A549 treated with ZK216348 at 1 μM for 4 hours (cell line): ENCODE measurements at places on chromosomes 12 and 14. TPM values are rescaled to one million over a fixed set of nuclear protein-coding genes. Genes with fewer than 3 reads are reported as not detected.

BMAL2 gene
- 13.0 to 21.7 TPM (median 20.2 TPM) in 5 replicates for total RNA-seq

LGALS3 gene
- 141 to 205 TPM (median 164 TPM) in 5 replicates for total RNA-seq

C12orf50 gene
- not detected in 5 replicates for total RNA-seq

TPPP2 gene
- total RNA-seq: not detected in 5 replicates

TAS2R7 gene
- not detected in 5 replicates for total RNA-seq

GDF3 gene
- total RNA-seq: not detected in 5 replicates

SSTR1 gene
- not detected in 5 replicates for total RNA-seq

HOXC12 gene
- total RNA-seq: not detected in 5 replicates

RILPL1 gene
- 7.4 to 15.6 TPM (median 14.1 TPM) in 5 replicates for total RNA-seq

CLMN gene
- 4.2 to 6.5 TPM (median 4.3 TPM) in 5 replicates for total RNA-seq

PRKD1 gene
- total RNA-seq: 2.2 to 2.8 TPM (median 2.5 TPM) in 5 replicates

TMCC3 gene
- 0.83 to 1.6 TPM (median 1.4 TPM) in 5 replicates for total RNA-seq

TSHR gene
- total RNA-seq: not detected in 5 replicates

BCL2L14 gene
- not detected in 5 replicates for total RNA-seq

TMBIM6 gene
- 393 to 517 TPM (median 478 TPM) in 5 replicates for total RNA-seq

SYCP3 gene
- not detected in 5 replicates for total RNA-seq

SLC38A1 gene
- total RNA-seq: 48.2 to 94.4 TPM (median 81.5 TPM) in 5 replicates

FAM222A gene
- total RNA-seq: 3.5 to 6.9 TPM (median 5.2 TPM) in 5 replicates

ITGB7 gene
- total RNA-seq: 0.35 to 0.95 TPM (median 0.41 TPM) in 5 replicates

GUCY2C gene
- total RNA-seq: 0.12 TPM in 1 of 5 replicates, not detected in the others

ANKRD33 gene
- total RNA-seq: not detected in 5 replicates

ANG gene
- 7.8 to 11.1 TPM (median 10.5 TPM) in 5 replicates for total RNA-seq

MANSC4 gene
- not detected in 5 replicates for total RNA-seq

CFAP251 gene
- total RNA-seq: 0.88 to 2.6 TPM (median 1.5 TPM) in 5 replicates

ANO2 gene
- not detected in 5 replicates for total RNA-seq

PARP2 gene
- 19.6 to 28.9 TPM (median 20.4 TPM) in 5 replicates for total RNA-seq

PLA2G1B gene
- total RNA-seq: not detected in 5 replicates

LRR1 gene
- 43.4 to 48.6 TPM (median 44.9 TPM) in 5 replicates for total RNA-seq

AMN1 gene
- total RNA-seq: 9.5 to 15.6 TPM (median 10.0 TPM) in 5 replicates

GRIP1 gene
- 1.4 to 6.6 TPM (median 4.4 TPM) in 5 replicates for total RNA-seq

CPNE6 gene
- not detected in 5 replicates for total RNA-seq
